ENCODE measurements at places on chromosomes 11 and 22.

- DNase-seq, result no peak
Observed at GRCh38 chr22:18154821-18155390, 4.9 kb downstream of the USP18 start.

DNA sequence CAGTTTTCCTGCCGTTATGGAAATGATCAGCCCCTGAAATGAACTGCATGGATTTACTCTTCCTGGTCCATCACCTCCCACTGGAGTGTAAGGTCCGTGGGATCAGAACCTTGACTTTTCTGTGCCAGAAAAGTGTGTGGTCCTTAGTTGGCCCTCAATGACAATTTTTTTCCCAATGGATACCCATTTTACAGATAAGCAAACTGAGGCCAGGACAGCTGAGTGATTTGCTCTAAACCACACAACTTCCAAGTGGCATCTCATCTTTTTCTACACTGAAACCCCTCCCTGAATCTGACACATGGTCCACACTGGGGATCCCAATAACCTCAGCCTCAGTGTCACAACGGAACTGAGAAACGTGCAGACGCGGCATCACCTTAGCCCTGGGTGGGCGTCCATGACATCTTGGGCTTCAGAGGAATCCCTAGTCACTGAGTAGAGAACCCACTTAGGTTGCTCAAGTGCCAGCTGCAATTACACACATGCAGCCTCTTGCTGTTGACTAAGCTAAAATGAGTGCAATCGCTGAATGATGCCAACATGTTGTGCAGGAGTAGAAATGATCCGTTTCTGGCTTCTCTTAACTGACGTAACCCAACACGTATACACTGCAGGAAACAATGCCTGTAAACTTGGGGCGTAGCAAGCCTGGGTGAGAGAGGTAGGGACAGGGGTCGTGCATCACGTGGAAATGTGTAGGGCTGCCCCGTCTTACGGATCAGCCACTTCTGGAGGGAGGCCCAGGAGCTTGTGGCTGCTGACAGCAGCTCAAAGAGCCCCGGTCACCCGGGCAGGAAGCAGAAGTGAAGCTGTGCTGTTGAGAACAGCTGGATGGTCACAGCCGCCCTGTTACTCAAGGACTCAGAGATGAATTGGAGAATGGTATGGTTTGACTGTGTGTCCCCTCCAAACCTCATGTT, 136.3 kb downstream of the SHANK2 start:
- DNase-seq, result no peak

- DNase-seq, result no peak
Observed at GRCh38 chr11:14044916-14045315, 82.4 kb downstream of the SPON1 start.

DNA sequence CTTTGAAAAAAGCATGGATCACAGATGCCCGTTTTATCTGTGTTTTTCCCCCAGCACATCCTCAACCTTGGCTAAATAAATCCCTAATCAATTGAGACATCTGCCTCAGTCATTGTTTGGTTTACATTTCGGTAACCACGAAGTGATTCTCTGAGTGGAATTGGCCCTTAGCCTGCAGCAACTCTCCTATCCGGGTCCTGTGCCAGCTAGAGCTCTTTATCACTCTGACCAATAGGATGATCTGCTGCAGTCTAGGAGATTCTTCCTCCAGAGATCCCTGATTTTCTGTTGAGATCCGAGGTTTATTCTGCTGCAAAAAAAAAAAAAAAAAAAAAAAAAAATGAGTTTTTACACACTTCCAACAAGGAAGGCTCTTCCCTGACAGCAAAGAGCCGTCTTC, 137.3 kb downstream of the KCNA4 start:
- DNase-seq, result no peak

DNA sequence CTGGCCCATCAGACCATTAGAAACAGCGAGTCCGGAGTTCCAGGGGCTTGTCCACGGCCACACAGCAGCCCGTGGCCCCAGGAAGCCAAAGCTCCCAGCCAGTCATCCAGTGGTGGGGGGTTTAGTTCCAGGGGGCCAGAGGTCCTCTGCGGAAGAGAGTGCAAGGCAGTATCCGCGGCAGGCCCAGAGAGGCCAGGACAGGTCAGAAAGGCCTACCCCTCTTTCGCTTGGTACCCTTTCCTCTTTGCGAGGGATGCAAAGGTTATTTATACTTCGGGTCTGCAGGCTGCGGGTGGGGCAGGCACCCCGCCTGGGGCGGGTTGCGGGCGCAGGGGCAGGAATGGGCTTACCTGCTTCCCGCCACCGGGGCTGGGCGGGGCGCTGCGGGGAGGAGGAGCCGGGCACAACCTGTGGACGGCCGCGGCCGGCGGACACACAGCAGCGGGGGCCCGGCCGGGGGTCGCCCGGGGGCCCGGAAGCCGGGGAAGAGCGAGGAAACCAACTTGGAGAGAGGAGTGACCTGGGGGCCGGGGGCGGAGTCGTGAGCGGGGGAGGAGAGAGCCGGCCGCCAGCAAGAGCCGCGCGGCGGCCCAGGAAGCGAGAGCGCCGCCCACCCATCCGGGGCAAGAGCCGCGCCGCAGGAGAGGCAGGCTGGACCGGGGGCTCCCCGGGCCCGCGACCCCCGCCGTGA, at the start of gene SH3BP1:
TSS of gene SH3BP1 (plus strand) at position 600 of the 691 bp plus-strand sequence. CDS start 119 bp downstream, outside the sequence.
- DNase-seq, result peak; percentile 44

GRCh38 chr11:133886029-133886428, 40.7 kb upstream of the SPATA19 start:
- DNase-seq, result no peak

GRCh38 chr11:129699711-129700304, 115.8 kb upstream of the TMEM45B start:
- no peak for DNase-seq

- DNase-seq, result no peak
Observed at GRCh38 chr22:27512283-27512761, 289.2 kb downstream of the MN1 start.

DNA sequence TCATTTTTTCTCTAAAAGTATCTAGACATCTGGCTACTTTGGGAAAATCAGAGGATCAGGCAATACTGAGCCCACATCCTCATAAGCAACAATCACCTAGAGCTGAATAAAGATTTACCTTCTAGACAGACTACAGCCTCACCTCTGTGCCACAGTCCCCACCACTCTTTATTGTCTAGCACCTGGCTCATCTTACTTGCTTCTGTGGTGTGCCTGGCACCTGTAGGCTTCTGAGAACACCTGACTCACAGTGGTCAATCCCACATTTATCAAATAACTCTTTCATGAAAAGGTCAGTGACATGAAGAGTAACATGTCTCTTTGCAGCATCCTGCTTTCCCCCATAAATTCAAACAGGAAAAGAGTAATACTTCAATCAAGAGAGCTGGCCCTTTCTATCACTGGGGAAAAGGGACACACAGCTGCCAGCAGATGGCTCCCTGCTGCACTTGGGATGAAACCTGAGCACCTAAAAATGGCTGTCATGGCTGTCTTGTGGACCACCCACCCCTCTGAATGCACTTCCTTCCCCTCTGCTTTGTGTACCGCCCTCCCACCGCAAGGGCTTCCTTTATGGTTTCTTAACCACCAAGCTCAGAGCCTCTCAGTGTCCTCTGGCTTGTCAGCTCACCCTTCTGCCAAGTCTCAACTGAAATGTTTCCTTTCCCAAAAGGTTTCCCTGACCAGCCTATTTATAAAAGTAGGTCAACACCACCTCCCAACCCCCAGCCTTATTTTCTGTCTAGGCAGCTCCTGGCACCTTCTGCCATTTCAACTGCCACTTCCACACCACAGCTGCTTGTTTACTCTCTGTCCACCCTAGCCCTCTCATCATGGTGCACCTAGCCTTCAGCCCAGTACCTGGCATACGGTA, 9.3 kb downstream of the TFIP11 start:
- DNase-seq, result no peak

All from T-helper 1 cell (primary cell).